ENCODE measurements at places on chromosomes 4 and X. TPM values are rescaled to one million over a fixed set of nuclear protein-coding genes. Genes with fewer than 3 reads are reported as not detected.

HTR2C gene
- not detected for total RNA-seq

XKRX gene
- 0.04 TPM for total RNA-seq

CLNK gene
- not detected for total RNA-seq

FGFBP2 gene
- total RNA-seq, result not detected

NUDT10 gene
- total RNA-seq, result 5.8 TPM

SPANXN4 gene
- total RNA-seq, result not detected

HPGDS gene
- not detected for total RNA-seq

SNCA gene
- total RNA-seq, result 8.7 TPM

HTN1 gene
- not detected for total RNA-seq

L1CAM gene
- total RNA-seq, result 122 TPM

GPR119 gene
- not detected for total RNA-seq

RNF212 gene
- 13.0 TPM for total RNA-seq

SERPINA7 gene
- not detected for total RNA-seq

FAAH2 gene
- 5.3 TPM for total RNA-seq

FABP2 gene
- total RNA-seq, result not detected

C4orf50 gene
- not detected for total RNA-seq

CXCL3 gene
- 7.3 TPM for total RNA-seq

All from kidney epithelial cell (primary cell).